ENCODE measurements at places on chromosomes 2 and 18.
A peak's percentile ranks its signal among the peaks of the same experiment; 100 is the strongest.

DNA sequence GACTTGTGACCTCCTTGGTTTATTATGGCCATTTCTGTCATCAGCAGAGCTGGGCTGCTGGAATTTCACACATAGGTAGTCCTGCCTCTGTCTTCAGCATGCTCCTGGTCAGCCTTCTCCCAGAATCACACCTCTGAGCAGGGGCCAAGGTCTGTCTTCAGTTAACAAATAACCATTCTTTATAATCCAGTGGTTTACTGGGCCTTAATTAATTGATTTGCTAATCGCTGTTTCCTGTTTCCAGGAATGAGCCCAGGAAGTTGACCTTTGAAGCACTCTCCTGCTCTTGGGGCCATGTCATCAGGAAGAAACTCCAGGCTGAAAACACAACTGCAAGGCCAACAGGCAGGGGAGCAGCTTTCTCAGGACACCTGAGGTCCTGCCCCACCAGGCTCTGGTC, 278.5 kb downstream of the SRBD1 start:
- no peak for DNase-seq

DNA sequence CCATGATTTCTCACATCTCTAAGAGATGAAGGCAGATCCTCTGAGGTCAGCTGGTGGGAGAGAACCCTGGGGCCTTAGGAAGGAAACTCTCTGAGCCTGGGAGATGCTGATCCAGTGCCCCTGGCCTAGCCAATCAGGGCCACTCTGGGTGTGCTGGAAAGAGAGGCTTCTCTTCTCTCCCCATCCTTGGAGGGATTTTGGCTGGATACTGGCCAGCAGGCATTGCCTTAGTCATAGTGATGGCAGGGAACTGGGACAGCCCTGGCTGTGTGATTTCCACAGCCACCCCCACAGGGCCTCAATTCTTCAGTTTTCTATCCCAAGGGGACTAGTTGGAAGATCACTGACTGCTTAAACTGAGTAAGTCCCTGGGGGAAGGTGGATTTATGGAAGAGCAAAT, 26.6 kb upstream of the PLB1 start:
- DNase-seq = no peak

GRCh38 chr2:171956135-171956825, 34.0 kb downstream of the HAT1 start:
- DNase-seq = no peak

DNA sequence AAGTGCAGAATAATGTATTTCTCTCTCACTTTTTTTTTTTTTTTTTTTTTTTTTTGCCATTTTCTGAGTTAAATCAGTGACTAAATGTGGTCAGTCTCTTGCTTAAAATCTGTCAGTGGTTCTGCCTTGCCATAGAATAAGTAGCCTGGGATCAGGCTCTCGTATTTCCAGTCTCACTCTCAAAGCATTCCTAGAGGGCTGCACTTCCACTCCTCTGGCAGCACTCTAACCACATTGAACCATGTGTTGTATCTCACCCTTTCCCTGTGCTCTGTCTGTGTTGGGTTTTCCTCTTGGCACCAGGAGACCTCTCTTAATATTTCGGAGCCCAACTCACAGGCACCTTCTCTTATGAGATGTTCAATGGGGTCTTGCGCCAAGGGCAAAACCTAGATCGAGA, 304.4 kb downstream of the CTNNA2 start:
- no peak for DNase-seq

- peak; percentile 47 for DNase-seq
These were observed 789.7 kb upstream of the SLC39A10 start for GRCh38 chr2:194867328-194867727.

- DNase-seq = no peak
These were observed 398.0 kb upstream of the CDH20 start for GRCh38 chr18:60935041-60935910.

GRCh38 chr2:164839914-164840457, 1.6 kb downstream of the COBLL1 start:
- peak; percentile 64 for DNase-seq

- no peak for DNase-seq
These were observed 180.9 kb downstream of the PDE1A start for GRCh38 chr2:182245963-182246362.

GRCh38 chr2:42105330-42106256, 57.8 kb downstream of the PKDCC start:
- DNase-seq = no peak

DNA sequence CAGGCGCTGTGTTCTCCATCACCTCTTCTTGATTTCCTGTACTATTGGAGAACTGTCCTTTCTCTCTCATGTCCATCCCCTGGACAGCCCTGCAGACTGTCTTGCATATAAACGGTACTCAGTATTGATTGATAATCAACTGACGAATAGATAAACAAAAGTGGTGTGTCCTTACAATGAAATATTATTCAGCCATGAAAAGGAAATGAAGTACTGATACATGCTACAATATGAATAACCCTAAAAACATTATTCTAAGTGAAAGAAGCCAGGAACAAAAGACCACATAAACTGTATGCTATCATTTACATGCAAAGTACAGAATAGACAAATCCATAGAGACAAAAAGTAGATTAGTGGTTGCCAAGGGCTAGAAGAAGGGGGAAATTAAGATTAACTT, 77.6 kb downstream of the SDC1 start:
- no peak for DNase-seq

- DNase-seq = no peak
These were observed 40.3 kb downstream of the INPP5D start for GRCh38 chr2:233100192-233100998.
